ENCODE measurements at places on chromosomes 6 and 20.

- no peak for DNase-seq
Observed at GRCh38 chr6:155272353-155273232, 8.8 kb downstream of the CLDN20 start.

GRCh38 chr20:20713244-20713765 is 861 bp upstream of the RALGAPA2 start:
- DNase-seq, result no peak

DNA sequence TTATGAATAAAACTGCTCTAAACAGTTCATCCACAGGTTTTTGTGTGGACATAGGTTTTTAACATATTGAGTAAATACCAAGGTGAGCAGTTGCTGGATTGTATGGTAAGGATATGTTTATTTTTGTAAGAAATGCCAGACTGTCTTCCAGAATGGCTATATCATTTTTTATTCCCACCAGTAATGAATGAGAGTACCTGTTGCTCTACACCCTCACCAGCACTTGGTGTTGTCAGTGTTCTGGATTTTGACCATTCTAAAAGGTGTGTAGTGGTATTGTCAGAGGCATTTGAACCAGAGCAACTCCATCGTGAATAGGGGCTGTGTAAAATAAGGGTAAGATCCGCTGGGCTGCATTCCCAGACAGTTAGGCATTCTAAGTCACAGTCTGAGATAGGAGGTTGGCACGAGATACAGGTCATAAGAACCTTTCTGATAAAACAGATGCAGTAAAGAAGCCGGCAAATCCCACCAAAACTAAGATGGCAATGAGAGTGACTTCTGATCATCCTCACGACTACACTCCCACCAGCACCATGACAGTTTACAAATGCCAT is 12.9 kb upstream of the NT5E start:
- no peak for DNase-seq

GRCh38 chr6:89530982-89531381 is 98.0 kb downstream of the ANKRD6 start:
- no peak for DNase-seq

- no peak for DNase-seq
Observed at GRCh38 chr6:5567352-5567751, 306.0 kb downstream of the FARS2 start.

Measured in HCT116 (cell line).